Activated CD8-positive, alpha-beta memory T cell treated with anti-CD3 and anti-CD28 coated beads, Interleukin-2, amount 10 ng/mL, durations not matched to agents 7 days and 5 days (primary cell): ENCODE measurements at places on chromosomes 16 and 17.
A peak's percentile ranks its signal among the peaks of the same experiment; 100 is the strongest.

DNA sequence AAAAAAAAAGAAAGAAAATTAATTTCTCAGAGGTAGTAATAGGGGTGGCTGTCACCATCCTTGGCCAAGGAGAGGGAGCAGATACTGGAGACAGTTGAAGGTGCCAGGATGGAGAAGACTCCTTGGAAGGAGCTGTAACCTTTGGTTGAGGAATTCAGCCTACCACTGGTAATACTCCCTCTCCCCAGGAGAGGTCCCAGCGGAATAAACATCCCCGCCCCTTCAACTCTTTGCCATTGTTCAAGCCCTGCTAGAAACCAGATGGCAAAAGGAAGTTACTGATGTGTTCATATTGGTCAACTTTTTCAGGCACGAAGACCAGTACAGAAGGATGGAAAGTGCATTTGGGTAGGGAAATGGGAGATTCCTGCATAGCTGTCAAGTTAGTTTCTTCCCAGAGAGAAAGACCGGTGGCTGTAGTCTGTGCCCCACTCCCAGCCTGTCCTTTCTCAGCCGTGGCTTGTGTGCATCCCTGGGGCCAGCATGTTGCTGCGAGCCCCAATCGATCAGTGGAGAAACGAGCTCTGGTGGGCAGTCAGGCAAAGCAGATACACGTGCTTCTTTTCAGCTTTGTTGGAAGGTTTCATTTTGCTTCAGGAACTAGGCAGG lies 612.1 kb downstream of the MAF start:
- no peak for DNase-seq

- no peak for DNase-seq
Measured at GRCh38 chr17:57672971-57673370, 72.1 kb downstream of the CCDC182 start.

DNA sequence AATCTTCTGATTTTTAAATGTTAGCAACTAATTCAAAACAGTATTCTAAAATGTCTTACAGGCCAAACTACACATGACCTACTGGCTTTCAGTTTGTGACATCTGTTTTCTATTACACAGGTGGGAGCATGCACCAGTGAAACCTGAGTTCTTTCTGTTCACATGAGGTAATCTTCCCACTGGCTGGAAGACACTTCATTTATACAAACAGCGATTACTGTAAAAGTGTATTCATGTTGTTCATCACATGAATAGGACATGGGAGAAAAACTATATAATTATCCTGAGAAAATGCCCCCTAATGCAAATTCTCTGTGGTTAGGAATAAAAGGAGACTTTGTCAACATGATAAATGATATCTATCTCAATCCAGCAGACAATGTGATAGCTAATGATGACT lies 11.1 kb upstream of the PIK3R5 start:
- no peak for DNase-seq

DNA sequence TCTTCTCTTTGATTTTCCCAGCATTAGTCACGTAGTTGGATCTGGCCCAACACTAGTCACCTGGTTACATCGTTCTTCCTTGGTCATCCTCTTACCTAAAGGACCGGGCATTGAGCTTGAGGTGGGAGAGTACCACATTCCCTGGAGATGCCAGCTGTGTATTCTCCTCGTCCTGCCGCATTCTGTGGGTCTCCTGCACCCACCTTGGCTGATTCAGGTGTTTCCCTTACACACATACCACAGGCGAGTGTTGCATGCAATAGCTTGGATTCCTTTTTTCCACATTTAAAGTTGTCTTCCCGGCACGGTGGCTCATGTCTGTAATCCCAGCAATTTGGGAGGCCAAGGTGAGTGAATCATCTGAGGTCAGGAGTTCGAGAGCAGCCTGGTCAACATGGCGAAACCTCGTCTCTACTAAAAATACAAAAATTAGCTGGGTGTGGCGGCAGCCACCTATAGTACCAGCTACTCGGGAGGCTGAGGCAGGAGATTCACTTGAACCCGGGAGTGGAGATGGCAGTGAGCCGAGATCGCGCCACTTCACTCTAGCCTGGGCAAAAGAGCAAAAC lies 21.6 kb upstream of the CLEC18C start:
- no peak for DNase-seq

GRCh38 chr16:85780281-85780680 lies 19.1 kb downstream of the EMC8 start:
- DNase-seq, result no peak

DNA sequence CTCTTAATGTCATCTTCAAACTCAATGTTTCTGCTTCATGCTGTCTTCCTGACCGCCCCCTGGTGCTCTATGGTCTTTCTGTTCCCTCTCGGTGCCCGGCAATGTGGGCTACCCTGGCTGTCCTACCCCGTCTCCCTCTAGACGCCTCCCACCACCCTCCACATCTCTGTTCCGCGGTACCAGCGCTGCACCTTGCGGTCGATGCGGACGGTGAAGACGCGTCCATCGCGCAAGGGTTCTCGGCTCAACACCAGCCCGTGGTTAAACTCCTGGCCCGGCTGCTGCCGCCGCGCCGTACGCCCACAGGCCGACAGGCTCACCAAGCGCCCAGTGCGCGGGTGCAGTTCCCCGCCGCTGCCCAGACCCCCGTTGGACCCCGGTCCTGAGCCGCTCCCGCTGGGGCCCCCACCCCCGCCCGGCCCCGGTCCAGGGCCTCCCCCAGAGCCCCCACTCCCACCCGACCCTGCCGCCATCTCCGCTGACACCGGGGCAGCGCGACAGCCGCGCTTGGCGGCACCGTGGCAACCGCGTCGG lies at the start of gene NEURL4:
TSS of gene NEURL4 (minus strand) at position 496 of the 534 bp plus-strand sequence. CDS start at position 473, 23 bp downstream.
- no peak for DNase-seq

DNA sequence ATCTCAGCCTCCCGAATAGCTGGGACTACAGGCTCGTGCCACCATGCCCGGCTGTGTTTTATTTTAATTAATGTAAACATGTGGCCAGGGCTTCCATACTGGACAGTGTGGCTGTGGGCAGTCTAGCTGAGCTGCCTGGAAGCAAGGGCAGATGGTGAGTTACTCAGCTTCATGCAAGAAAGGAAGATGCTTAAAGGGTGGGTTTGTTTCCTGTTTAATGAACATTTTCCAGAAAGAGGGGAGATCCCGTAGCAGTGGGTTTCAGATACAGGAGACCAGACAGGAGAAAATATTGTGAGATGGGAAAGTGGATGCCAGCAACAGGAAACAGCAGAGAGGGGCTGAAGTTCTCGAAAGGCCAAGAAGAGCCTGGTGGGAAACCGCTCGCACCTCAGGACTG lies 7.3 kb downstream of the MAPK8IP3 start:
- DNase-seq, result no peak

- DNase-seq, result no peak
Measured at GRCh38 chr17:705863-706262, 8.8 kb downstream of the VPS53 start.

GRCh38 chr17:17752821-17753321 lies 71.6 kb downstream of the RAI1 start:
- no peak for DNase-seq

DNA sequence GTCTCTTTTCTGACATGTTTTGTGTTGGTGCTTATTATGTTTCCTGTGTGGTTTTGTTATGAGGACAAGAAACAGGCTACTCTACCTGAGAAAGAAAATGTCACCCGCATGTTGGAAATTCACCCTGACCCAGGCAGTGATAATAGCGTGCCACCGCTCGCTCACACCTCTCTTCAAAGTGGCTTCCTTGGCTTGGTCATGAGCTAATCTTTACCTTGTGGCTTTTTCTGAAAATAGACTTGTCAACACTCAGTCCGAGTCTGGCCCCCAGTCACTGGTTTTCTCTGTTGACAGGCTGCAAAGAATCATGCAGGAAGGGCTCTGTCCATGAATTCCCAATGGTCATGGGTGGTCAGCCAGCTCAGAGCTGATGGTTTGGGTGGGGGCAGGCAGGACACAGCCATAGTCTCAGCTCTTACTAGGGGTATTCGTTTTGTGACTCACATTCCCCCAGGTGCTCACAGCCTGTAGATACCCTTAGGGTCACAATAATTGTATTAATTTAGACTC lies 121.3 kb upstream of the CACNG5 start:
- peak; percentile 86 for DNase-seq

GRCh38 chr17:51257150-51258081 lies 2.4 kb downstream of the MBTD1 start:
- no peak for DNase-seq

DNA sequence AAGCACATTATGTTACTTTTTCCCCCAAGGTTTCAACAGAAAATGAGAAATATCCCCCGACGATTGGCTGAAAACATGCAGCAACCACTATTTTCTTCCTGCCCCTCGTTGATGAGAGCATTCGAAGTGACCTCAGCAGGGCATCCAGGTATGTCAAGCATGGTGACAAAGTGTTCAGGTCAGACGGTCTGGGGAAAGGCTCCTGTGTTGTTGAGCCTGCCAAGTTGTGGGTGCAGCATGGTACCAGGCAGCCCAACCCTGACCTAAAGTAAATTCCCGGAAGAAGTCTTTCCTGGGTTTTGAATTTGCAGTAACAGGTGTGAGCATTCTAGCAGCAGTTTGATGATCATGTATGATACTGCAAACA lies 51.7 kb upstream of the SEC14L1 start:
- DNase-seq, result no peak

DNA sequence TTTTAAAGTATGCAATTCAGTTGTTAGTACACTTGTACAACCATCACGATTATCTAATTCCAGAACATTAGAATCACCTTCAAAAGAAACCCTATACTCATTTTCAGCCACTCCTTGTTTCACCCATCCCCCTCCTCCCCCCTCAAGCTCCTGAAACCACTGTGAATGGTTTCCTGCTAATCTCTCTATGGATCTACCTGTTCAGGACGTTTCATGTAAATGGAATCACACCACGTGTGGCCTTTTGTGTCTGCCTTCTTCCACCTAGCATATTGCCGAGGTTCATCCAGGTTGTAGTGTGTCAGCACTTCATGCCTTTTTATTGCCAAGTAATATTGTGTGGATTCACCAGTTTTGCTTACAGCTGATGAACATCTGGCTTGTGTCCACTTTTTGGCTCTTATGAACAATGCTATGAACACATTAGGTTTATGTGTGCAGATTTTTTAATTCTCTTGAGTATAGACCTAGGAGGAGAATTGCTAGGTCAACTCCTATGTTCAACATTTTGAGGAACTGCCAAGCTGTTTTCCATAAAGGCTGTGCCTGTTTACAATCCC lies 17.8 kb downstream of the EIF4A3 start:
- no peak for DNase-seq

- DNase-seq, result no peak
Measured at GRCh38 chr17:80751070-80751945, 206.7 kb downstream of the RPTOR start.

DNA sequence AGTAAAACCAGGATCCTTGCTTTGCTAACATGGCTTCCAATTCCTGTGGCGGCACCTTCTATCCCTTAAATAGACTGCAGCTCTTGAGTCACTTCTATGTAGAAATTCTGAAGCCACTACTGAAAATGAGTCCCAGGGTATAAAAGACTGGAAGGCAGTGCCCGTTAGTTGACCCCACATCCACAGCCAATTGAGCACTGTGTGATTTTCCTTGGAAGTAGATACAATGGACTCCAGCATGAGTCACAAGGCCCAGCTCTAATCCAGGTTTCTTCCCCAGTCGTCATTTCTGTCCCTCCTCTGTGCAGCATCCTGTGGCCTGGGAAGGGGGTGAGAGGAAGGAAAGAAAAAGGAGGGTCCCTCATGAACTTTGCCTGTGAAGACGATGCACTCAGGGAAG lies 69.5 kb downstream of the HLF start:
- DNase-seq, result no peak

DNA sequence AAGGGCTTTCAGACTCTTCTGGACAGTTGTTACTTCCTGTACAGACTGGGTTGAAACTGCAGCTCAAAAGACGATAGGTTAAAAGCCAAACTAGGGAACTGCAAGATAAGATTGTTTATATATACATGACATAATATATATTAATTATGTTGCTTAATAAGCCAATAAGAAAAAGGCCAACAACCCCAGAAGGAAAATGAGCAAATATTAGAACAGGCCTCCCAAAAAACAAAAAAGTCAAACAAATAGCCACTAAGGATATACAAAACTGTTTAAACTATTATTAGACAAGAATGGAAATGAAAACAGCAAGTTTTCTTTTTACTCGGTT lies 495 bp upstream of the CMTR2 start:
- no peak for DNase-seq

DNA sequence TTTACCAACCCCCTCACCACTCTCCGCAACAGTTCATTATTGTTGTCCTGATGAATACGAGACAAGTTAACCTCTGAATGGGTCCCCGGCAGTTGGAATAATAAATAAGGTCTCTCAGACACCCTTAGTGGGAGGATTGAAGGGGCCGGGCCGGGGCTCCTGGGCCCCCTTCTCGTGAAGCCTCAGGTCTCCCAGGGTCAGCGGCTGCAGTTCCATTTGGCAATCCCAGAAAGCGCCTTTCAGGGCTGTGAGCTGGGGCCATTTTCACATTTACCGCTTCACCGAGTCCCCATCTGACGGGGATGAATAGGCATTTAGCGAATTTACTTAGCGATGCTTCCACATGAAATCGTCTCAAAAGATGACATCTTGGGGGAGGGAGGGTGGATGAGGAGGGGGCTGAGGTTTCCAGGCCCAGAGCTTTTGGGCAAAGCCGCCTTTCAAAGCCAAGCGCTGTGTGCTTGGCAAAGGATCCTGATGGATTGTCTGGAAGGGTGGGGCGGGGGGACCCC lies 309.8 kb downstream of the XYLT1 start:
- DNase-seq, result no peak

- no peak for DNase-seq
Measured at GRCh38 chr17:20228860-20229259, 219.7 kb downstream of the SPECC1 start.

- DNase-seq, result no peak
Measured at GRCh38 chr17:72392056-72393010, 271.5 kb downstream of the SOX9 start.

- DNase-seq, result no peak
Measured at GRCh38 chr17:45086865-45087503, 25.9 kb downstream of the NMT1 start.

GRCh38 chr17:5122586-5123342 lies 6.9 kb downstream of the USP6 start:
- peak; percentile 29 for DNase-seq

DNA sequence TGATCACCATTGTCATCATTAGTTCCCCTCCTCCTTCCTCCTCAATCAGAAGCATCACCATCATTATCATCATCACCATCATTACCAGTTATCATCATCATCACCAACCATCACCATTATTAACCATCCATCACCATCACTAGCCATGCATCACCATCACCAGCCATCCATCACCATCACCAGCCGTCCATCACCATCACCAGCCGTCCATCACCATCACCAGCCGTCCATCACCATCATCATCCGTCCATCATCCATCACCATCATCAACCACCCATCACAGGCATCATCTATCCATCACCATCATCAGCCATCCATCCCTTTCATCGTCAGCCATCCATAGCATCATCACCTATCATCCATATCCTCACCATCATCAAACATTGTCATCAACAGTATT lies 382.0 kb downstream of the CPPED1 start:
- DNase-seq, result no peak
